Stomach (tissue), 19 donors: ENCODE measurements at places on chromosomes 7 and 10. TPM values are rescaled to one million over a fixed set of nuclear protein-coding genes. Genes with fewer than 3 reads are reported as not detected.

- DNase-seq = no peak
- no peak overlapping the region for H3K27ac ChIP-seq
- H3K4me3 ChIP-seq = no peak overlapping the region
- no peaks in the 10 kb centered on the region for H3K36me3 ChIP-seq
These were observed 54.4 kb downstream of the CDCA7L start for GRCh38 chr7:21891291-21891690.

ERVW-1 gene
- not detected for total RNA-seq

DNA sequence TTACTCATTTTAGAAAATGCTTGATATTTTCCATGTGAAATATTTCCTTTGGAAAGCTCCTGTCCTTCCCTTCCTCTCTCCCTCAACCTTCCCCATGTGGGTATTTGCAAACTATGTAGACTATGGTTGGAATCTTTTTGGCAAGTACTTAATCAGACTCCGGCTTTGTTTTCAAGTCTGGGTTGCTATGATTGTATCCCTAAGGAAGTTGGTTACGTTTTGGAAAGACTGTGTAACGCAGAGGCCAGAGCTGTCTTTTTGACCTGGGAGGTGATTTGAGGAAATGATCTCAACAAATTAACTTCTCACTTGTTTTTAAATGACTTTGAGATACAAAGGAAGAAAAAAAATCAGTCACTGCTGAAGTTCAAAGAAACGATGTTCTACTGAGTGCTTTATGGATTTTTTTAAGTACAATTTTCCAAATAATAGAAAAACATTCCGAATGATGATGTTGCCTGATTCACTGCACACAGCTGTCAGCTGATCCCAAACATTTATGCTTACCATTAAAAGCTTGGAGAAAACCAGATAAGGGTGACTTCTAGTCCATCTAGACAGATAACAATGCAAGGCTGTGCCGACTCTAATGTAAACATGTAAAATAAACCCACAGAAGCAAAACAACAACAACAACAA lies 145.5 kb upstream of the CELF2 start:
- H3K36me3 ChIP-seq = no peaks in the 10 kb centered on the region
- H3K27ac ChIP-seq = peak overlapping the region; percentile 47
- DNase-seq = no peak

SCD gene
- total RNA-seq = 28.5 TPM

DNA sequence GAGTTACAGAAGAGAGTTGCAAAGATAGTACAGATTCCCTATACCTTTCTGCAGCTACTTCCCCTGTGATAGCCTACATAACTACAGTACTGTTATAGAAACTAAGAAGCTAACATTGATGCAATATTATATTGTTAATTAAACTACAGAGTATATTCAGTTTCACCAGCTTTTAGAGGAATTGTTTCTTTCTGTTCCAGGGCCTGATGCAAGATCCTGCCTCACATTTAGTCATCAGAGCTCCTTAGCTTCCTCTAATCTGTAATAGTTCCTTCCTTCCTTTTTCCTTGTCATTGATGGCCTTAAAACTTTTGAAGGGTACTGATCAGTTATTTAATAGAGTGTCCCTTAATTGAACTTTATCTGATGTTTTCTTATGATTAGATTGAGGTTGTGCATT lies 56.8 kb downstream of the SDHAF3 start:
- H3K4me3 ChIP-seq = no peak overlapping the region
- H3K4me1 ChIP-seq = peaks cover 3% of the 10 kb centered on the region
- no peaks in the 10 kb centered on the region for H3K36me3 ChIP-seq
- no peaks in the 10 kb centered on the region for H3K27me3 ChIP-seq
- DNase-seq = no peak

DNA sequence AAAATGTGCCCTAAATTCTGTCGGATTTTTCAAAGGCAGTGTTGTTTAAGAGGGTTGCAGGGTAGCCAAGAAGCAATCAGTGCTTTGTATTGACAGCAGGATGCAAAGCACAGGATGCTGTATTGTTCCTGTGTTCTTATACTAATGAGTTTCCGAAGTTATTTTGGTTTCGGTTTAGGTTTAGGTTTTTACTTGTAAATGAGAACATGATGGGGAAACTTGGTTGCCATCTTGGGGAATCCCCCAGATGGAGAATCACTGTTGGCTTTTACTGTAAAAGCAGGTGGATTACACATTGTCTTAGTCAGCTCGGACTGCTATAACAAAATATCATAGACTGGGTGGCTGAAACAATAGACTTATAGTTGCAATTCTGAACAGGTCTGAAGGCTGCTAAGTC lies 72.1 kb downstream of the INHBA start:
- no peaks in the 10 kb centered on the region for H3K4me1 ChIP-seq
- no peaks in the 10 kb centered on the region for H3K27me3 ChIP-seq
- H3K4me3 ChIP-seq = no peak overlapping the region
- DNase-seq = no peak
- H3K27ac ChIP-seq = no peak overlapping the region

- H3K36me3 ChIP-seq = no peaks in the 10 kb centered on the region
- H3K4me3 ChIP-seq = no peak overlapping the region
- no peak overlapping the region for H3K27ac ChIP-seq
- DNase-seq = no peak
These were observed 12.0 kb upstream of the GSAP start for GRCh38 chr7:77427996-77428603.

DNA sequence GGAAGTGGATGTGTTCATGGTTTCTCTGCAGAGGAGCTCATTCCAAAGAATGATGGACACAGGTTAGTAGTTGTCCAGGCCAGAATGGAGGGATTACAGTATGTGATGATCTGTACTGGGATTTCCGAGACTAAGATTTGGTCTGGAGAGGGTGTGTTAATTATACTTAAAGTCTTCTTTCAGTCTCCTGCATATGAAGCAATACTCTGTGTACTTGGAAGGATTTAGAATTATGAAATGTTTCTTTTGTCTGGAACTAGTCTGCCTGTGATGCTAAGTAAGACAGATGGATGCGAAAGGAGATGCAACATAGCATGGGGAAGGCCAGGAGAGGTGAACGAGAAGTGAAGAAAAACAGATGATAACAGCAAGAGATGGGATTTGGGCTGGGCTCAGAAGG lies 305.1 kb upstream of the LYZL1 start:
- H3K27me3 ChIP-seq = no peaks in the 10 kb centered on the region
- H3K4me1 ChIP-seq = peaks cover 6% of the 10 kb centered on the region
- H3K36me3 ChIP-seq = no peaks in the 10 kb centered on the region
- no peak overlapping the region for H3K27ac ChIP-seq
- no peak for DNase-seq

GDF2 gene
- total RNA-seq = not detected

GRCh38 chr10:98226508-98227144 lies 41.4 kb downstream of the LOXL4 start:
- peaks cover 11% of the 10 kb centered on the region for H3K36me3 ChIP-seq
- H3K4me1 ChIP-seq = no peaks in the 10 kb centered on the region
- no peaks in the 10 kb centered on the region for H3K27me3 ChIP-seq
- no peak for DNase-seq
- H3K4me3 ChIP-seq = no peak overlapping the region

HMX3 gene
- total RNA-seq = 0.37 TPM

- H3K36me3 ChIP-seq = no peaks in the 10 kb centered on the region
- H3K27ac ChIP-seq = no peak overlapping the region
- H3K4me1 ChIP-seq = peaks cover 4% of the 10 kb centered on the region
- DNase-seq = peak; percentile 90
- no peaks in the 10 kb centered on the region for H3K27me3 ChIP-seq
These were observed 41.6 kb upstream of the LYZL2 start for GRCh38 chr10:30671026-30671616.

GRCh38 chr10:34091635-34092195 lies 723.4 kb downstream of the PARD3 start:
- H3K4me1 ChIP-seq = no peaks in the 10 kb centered on the region
- no peaks in the 10 kb centered on the region for H3K36me3 ChIP-seq
- H3K27me3 ChIP-seq = no peaks in the 10 kb centered on the region
- DNase-seq = no peak
- no peak overlapping the region for H3K4me3 ChIP-seq
- H3K27ac ChIP-seq = no peak overlapping the region

DNA sequence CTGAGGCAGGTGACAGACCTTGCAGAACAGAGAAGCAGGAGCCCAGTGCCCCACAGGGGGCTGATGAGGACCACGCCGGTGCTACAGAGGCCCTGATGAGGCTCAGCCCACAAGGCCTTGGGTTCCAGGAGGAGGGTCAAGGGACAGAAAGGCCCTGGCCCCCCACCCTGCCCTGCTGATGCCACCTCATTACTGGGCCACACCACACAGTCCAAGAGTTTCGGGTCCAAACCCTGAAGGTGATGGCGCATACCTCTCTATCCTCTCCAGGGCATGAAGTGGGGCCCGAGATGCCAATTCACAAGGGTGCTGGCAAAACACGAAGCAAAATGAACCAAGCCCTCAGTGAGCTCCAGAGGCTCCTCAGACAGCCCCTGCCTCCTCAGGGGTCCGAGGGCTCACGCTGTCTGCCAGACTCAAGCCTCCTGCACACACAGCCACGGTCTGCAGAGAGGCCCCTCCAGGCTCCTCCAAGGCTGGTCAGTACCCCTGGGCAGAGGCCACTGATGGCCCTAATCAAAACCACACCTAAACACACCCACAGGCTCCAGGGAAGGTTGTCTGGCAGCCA lies 32.3 kb downstream of the RASGEF1A start:
- H3K36me3 ChIP-seq = no peaks in the 10 kb centered on the region
- H3K27ac ChIP-seq = no peak overlapping the region
- peaks cover 48% of the 10 kb centered on the region for H3K27me3 ChIP-seq

CXCL12 gene
- 5.8 TPM for total RNA-seq

FGF8 gene
- not detected for total RNA-seq

DNA sequence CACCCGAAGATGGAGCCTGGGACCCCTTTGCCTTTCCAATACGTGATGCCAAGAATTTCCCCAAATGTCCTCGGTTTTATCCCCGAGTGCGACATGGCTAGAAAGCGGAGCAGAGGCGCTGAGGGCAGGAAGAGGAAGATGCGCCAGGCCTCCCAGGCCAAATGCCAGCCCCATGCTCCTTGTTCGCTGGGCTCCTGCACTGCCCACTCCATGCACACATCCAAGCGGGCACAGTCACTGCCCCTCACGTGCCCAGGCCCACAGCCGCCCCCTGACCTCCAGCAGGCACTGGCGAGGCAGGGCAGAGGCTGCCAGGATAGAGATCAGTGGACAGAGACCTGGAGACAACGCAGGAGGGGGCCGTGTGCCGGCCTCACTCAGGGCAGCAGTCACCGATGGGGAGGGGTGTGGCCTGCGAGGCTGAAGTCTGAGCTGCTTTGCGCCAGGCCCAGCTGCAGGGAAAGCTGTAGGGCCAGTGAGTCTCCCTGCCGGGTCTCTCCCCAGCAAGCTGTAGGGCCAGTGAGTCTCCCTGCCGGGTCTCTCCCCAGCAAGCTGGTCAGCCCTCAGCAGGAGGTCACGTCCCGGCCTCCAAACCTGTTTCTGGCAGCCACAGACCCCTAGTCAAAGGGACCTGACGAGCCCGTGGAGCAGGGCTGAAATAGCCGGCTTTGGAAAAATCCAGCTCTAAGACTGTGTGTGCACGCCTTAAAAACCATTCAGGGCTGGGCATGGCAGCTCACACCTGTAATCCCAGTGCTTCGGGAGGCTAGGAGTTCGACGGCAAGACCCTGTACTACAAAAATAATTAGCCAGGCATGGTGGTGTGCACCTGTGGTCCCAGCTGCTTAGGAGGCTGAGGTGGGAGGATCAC lies 100.6 kb upstream of the DIP2C start:
- no peaks in the 10 kb centered on the region for H3K36me3 ChIP-seq
- peak; percentile 49 for DNase-seq
- H3K4me3 ChIP-seq = peak overlapping the region; percentile 57
- no peak overlapping the region for H3K27ac ChIP-seq
- peaks cover 27% of the 10 kb centered on the region for H3K4me1 ChIP-seq

HTR7 gene
- total RNA-seq = 3.0 TPM

DNA sequence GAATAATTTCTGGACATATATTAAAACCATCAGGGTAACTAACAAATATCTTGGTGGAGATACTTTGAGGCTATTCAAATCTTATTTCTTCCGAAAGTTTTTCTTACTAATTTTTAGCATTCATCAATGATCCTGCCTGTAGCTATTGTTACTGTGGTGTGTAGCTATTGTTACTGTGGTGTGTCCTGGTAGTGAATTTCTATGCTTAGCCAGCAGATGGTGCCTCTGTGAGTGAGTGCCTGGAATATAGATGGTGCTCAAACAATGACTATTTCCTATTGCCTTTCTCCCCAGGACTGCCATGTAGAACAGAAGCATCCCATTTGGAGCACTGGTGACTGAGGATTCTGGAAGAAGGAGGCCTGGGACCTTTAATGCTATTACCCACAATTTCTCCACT lies 245.7 kb downstream of the CCSER2 start:
- no peak overlapping the region for H3K27ac ChIP-seq
- H3K27me3 ChIP-seq = no peaks in the 10 kb centered on the region
- H3K36me3 ChIP-seq = no peaks in the 10 kb centered on the region
- no peak for DNase-seq
- no peak overlapping the region for H3K4me3 ChIP-seq

- DNase-seq = no peak
- H3K27me3 ChIP-seq = no peaks in the 10 kb centered on the region
- no peaks in the 10 kb centered on the region for H3K36me3 ChIP-seq
- peaks cover 3% of the 10 kb centered on the region for H3K4me1 ChIP-seq
- no peak overlapping the region for H3K27ac ChIP-seq
These were observed 304.2 kb downstream of the ELMO1 start for GRCh38 chr7:37144423-37144822.

DNA sequence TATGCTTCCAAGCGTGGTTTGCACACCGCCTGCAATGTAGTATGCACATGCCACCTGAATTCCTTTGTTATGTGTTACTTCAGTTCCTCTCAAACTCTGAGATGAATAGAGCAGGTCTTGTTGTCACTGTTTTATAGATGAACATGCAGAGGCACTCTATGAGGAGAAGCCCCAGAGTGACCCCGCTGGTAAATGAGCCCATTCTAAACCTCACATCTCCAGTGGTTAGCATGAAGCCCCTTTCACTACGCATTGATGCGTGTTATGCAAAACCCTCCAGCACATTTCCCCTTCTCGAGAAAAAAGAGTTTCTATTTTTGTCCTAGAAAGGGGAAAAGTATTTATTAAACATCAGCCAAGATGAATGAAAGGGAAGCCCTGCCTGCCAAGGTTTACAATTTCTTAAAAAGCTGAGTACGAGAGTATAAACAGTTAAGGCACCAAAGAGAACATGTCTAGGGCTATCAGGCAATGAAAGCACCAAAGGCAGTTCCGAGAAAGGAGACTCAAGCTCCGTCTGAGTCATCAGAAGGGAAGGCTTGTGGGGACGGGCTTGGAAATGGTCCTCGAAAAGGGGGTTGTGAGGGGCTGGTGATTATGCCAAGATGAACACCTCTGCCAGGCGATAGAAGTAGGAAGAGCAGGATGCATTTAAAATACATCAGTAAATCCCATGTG lies 58.7 kb upstream of the PFKP start:
- no peaks in the 10 kb centered on the region for H3K36me3 ChIP-seq
- H3K27me3 ChIP-seq = no peaks in the 10 kb centered on the region
- no peak overlapping the region for H3K27ac ChIP-seq
- DNase-seq = no peak

ACSL5 gene
- total RNA-seq = 144 TPM

GRCh38 chr7:142964502-142965246 lies 2.5 kb upstream of the KEL start:
- no peaks in the 10 kb centered on the region for H3K4me1 ChIP-seq
- H3K36me3 ChIP-seq = no peaks in the 10 kb centered on the region
- no peak overlapping the region for H3K27ac ChIP-seq
- peaks cover 10% of the 10 kb centered on the region for H3K27me3 ChIP-seq
- DNase-seq = peak; percentile 24
- H3K4me3 ChIP-seq = no peak overlapping the region
